ENCODE measurements at places on chromosomes 3 and 15.
A peak's percentile ranks its signal among the peaks of the same experiment; 100 is the strongest.

GRCh38 chr3:25960776-25961175, 170.9 kb downstream of the OXSM start:
- no peak for DNase-seq

- DNase-seq = no peak
These were observed 21.7 kb upstream of the CGNL1 start for GRCh38 chr15:57354436-57355123.

GRCh38 chr3:55807210-55807609, 320.1 kb upstream of the WNT5A start:
- no peak for DNase-seq

DNA sequence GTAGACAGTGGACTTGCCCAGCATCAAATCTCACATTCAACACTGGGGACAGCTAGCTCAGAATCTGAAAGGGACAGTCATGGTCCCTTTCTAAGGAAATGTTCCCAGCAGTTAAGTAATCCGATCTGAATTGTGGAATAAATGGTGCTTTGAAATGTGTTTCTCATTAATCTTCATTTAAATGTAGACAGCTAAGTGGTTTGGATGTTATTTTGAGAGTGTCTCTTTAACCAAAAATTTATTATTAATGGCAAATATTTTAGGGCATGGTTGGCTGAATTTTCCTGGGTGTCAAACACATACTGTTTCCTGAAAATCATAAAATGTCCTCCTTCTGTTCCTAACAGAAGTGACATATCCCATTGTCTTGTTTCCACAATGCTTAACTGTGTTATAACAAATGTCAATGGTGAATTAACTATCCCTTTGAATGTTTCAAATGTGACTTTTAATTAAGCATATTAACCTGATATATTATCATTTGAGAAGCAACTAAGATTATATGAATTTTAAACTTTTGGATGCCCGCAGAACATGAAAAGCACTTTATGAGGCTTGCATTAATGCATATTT, 210.8 kb downstream of the CHST2 start:
- no peak for DNase-seq

DNA sequence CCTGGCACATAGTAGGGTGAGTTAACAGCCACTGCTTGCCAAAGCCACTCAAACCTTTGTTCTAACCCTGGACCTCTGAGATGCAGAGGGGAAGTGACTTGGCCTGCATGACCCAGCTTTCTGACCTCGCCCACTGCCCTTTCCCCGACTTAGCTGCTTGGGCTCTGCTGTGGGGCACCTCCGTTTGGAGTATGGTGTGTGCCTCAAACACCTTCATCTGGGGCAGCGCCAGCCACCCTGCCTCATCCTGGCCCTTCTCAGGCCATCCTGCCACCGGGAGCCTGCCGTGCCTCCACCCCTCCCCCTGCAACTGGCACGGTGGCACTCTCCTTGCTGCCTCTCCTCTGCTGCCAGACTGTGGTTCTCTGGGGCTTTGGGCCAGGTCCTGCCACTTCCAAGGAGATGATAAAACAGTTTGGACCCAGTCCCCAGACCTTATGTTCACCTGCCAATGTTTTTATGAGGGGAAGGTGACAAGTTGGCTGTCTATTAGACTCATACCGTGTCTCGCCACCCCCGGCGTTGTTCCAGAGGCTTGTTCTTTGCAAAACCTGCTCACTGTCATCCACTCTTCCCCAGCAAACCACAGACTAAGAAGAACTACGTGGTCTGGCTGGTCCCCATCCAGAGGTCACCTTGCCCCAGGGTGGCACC, 32.2 kb downstream of the SLC6A6 start:
- DNase-seq = peak; percentile 20

DNA sequence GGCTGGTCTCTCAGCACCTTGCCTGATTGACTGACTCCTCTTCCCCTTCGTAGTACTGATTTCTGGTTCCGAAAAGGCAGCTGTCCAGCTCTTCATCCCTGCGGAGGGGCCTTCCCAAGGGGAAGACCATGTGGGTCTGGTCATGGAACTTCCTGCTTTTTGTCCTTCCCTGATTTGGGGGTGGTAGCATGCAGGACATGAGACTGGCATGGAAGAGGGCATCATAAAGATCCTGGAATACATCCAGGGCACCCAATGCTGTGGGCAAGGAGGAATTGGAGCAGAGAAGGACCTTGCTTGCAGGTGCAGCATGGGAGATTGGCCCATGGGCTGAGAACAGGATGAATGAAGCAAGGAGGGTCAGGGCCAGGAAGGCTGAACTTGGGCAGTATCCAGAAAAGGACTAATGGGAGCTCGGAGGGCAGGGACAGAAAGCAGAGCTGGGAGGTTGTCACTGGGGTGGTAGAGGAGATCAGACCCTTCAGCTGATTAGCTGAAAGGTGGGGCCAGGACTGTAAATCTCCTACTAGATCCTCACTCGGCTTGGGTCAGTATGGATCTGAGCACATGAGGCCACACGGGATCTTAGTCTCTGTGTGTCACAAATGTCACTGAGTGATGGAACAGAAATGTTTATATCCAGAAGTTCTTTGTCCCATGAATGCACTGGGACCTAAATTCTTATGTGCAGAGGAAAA, 59.5 kb downstream of the AMOTL2 start:
- DNase-seq = no peak

GRCh38 chr3:41715376-41715775, 246.5 kb downstream of the ULK4 start:
- no peak for DNase-seq

- DNase-seq = no peak
These were observed 199.7 kb upstream of the ARPP21 start for GRCh38 chr3:35439663-35440062.

GRCh38 chr3:146739203-146739671, 134.1 kb upstream of the PLSCR5 start:
- DNase-seq = no peak

DNA sequence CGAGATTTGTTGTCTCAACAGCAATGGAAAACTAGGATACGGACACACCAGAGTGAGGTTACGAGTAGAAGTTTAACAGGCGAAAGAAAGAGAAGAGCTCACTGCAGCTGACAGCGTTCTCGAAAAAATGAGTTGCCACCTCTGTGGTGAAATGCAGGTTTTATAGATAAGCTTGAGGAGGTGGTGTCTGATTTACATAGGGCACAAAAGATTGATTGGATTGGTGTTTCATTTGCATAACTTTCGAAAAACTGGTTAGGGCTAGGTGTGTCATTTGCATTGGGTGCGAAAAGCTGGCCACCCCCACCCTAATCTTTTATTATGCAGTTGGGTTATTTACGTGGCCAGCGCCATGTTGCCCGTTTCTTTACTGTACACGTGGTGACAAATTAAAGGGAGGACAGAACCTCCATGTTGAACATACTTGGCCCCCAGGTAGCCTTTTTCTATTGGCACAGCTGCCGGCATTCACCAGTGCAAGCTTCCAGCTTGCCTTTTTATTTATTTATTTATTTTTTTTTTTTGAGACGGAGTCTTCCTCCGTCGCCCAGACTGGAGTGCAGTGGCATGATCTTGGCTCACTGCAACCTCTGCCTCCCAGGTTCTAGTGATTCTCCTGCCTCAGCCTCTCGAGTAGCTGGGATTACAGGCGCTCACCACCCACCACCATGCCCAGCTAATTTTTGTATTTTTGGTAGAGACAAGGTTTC, 8.3 kb downstream of the IFT122 start:
- no peak for DNase-seq

- DNase-seq = no peak
These were observed 128.3 kb downstream of the TMCO5A start for GRCh38 chr15:38062696-38063095.

- DNase-seq = no peak
These were observed 6.0 kb downstream of the SPATA16 start for GRCh38 chr3:173135059-173135458.

DNA sequence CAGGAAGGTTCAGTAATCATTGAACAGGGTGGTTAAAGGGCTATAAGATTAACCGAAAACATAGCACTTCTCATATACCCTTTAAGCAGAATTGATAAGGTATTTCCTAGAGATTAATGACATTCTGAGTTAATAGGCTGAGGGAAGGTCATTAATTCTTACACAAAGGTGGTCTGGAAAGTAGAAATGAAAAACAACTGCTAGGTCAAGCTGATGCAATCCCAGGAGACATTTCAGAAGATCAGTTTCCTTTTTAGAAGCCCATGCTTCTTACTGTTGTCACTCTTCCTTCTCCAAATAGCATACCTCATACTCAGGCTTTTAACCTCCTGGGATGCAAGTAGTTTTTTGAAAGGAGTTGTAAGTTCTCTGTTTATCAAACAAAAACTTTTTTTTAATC, 8.8 kb downstream of the FILIP1L start:
- peak; percentile 22 for DNase-seq

- DNase-seq = no peak
These were observed 43.4 kb downstream of the MCTP2 start for GRCh38 chr15:94274745-94275144.

DNA sequence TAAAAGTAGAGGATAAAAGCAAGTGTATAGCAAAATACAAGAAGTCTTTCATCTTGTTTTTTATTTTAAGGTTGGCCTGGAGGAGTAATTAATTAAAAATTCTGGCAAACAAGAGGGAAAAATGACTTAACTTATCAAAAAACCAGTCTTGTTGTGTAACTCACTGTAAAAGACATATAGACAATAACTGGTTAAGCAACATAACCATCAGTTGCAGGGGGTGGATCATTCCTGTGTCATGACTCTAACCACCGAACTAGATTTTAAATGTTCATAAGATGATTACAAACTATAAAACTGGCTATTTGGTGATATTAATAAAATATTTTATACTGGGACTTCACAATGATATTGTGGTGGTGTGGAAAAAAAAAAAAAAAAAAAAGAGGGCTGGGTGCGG, 130.6 kb downstream of the STAG1 start:
- DNase-seq = no peak

GRCh38 chr3:185176750-185177359, 24.0 kb upstream of the C3orf70 start:
- DNase-seq = peak; percentile 63

- DNase-seq = no peak
These were observed 1.0 kb downstream of the ATP2C1 start for GRCh38 chr3:130894986-130895280.

GRCh38 chr3:45355351-45355750, 33.0 kb upstream of the LARS2 start:
- DNase-seq = peak; percentile 63

DNA sequence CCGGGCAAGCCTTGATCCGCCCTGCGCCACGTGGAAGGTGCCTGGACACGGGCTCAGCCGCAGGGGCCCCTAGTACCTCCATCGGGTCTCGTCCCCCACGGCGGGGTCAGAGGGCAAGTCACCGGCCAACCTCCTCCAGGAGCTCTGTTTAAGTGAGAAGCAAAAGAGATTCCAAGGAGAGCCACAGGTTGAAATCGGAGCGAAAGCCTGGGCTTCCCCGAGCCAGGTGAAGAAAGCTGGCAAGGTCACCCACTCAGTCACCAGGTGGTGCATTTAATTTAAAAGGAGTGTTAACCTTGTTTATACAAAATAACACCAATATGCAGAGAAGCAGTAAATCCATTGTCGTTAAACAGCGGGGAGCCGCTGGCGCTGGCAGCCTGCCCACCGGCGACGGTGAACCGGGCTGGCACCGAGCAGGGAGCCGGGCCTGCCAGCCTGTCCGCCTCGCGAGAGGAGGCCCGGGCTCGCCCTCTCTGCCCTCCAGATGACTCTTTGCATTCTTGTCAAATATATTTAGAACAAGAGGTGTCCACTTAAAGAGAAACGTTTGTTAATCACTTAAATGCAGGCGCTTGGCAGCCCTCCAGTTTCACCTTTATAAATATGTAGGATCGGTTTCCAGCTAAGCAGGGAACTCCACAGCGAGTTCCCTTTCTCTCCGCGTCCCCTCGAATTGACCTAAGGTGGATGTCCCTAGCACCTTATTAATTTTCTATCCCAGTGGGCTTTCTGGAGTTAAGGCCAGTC, 277.3 kb upstream of the NR2F2 start:
- DNase-seq = no peak

DNA sequence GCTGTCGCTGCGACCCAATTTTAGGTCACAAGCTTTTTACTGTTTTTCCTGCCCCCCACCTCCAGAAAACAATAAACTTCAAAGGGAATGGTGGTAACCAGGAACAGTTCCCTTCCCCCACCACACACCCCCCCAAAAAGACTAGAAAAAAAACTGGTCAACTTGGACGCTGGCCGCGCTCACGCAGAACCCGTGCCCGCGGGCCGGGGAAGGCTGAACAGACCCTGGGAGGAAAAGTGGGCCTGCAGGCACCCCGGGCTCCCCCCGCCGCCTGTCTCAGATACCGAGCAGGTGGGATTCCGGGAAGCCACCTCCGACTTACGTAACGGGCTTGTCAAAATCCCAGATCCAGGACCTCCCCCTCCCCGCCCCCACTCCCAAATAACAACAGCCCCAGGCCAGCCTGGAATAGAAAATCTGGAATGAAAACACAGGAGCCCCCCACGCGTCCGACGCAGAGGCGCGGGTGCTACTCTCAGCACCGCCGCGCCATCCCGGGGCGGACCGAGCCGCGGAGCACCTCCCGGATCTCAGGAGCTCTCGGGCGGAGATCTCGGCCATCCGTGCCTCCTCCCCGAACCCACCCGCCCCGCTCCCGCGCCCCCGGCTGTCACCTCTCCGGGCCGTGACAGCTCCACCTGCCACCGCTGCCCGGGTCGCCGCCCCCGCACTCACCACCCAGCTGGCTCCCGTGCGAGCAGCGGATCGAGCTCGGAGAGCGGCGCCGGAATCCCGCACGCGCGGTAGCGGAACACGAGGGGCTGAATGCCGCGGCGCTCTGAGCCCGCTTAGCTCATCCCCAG, 557 bp downstream of the DENND4A start:
- no peak for DNase-seq

GRCh38 chr3:69413551-69414207, 27.8 kb upstream of the FRMD4B start:
- no peak for DNase-seq

- DNase-seq = no peak
These were observed at the start of gene PAQR9 for GRCh38 chr3:142963516-142964448. Gene PAQR9, minus strand, starts transcription at chr3:142963674. Its CDS starts 338 bp downstream, at chr3:142963336.

GRCh38 chr3:194306771-194307640, 44.1 kb downstream of the CPN2 start:
- DNase-seq = peak; percentile 31

DNA sequence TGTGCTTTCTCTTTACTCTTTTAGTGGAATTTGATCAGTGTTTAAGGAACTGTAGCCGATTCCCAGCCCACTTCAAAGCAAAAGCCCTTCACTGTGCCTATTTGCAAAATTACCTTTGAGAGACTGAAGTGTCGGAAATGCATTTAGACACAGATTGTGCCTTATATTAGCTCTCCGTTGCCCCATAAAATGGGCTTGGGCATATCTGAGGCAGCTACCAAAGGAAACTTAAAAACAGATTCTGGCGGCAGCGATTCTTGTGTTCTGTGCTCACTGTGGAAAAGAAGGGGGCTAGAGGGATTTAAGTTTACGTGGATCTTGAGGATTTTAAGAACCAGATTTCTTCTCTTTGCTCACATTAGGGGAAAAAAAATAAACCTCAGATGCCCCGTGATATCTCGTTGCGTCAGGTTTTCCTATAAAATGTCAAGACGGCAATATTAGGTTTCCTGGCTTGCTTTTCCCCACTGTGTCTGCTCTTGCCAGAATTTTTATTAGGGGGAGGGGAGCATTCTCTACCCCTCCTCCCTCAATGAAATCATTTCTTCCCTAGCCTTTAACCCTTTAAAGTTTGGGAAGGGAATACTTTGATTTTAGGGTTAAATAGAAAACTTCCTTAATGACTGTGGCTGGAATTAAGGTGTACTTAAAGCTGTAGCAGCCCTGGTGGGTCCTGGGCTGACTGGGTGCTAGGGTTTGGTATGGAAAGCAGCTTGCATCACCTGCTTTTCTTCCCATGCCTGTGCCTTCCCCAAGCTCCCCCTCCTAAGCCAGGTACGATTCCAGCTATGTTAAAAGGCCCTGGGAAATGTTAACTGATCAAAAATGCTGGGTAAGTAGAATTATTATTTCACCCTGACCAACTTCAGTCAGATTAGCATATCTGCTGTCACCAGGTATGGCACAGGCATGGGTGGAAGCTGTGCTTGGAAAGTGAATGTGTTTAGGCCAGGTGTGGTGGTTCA, 73.8 kb downstream of the SMAD3 start:
- no peak for DNase-seq
